GM04503 (cell line): ENCODE measurements at places on chromosomes 3 and 15.

- no peak for DNase-seq
Measured at GRCh38 chr15:68526269-68526668, 52.5 kb upstream of the CORO2B start.

- DNase-seq: no peak
Measured at GRCh38 chr15:67403428-67404154, 117.3 kb upstream of the C15orf61 start.

DNA sequence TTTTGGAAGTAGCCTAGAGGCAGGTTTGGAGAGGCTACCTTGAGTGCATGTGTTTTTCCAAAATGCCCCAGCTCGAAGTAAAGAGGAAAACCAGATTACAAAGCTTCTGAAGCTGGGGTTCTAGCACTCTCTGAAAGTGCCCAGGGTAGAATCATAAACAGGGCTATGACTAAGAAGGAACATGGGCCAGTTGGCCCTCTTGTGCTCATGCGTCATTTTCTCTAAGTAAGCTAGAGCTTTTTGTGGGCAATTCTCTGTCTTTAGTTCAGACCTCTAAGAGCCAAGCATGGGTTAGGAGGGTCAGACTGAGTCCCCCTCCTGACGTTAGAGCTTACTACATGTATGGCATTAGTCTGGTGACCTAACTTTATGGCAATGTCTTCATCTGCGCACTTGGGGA is 129.5 kb upstream of the UMPS start:
- DNase-seq: no peak

DNA sequence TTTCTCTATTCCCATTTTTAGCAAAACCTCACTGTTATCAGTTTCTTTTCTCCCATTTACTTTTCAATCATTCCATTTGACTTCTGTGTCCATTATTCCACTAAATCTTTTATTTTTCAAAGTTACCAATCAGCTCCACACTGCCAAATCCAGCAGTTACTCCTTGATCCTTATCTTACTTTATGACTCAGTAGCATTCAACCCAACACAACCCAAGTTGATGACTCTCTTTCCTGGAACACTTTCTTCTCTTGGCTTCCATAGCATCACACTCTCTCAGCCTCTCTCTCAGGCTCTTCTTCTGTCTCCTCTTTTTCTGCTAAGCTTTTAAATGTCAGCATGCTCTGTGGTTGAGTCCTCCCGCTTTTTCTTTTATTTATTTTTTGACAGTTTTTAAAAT is 36.3 kb downstream of the RASGRP1 start:
- DNase-seq: no peak

DNA sequence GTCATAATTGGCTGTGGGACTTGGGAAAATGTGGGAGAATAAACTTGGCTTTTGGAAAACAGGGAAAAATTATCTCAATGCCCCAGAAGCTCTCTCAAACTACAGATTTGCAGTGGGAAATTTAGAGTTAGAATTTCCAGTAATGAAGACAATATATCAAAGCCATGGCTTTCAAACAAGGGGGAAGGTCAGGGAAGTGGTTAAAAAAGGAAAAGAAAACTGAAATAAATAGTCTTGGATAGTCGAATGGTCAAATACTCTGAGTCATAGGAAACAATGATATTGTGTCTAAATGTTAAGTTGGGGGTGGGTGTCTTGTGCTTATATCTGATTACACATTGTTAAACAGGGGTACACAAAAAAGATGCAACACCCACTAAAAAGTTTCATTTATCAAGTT is 272.4 kb upstream of the COL8A1 start:
- no peak for DNase-seq

DNA sequence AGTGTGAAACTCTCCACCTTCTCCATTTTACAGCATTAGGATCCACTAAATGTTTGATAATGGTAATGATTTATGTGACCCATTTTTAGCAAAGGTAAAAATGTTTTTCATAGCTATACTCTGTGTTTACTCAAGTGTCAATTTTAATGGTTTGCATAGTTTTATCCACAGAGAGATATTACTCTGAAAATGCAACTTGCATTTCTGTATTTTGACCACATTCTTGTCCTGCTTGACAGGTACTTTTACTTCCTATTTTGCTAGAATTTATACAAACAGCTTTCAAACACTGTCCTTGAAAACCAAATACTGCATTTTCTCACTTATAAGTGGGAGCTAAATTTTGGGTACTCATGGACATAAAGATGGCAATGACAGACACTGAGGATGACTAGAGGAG is 62.9 kb downstream of the SERPINI1 start:
- no peak for DNase-seq

- no peak for DNase-seq
Measured at GRCh38 chr3:30512576-30512975, 93.8 kb upstream of the TGFBR2 start.

DNA sequence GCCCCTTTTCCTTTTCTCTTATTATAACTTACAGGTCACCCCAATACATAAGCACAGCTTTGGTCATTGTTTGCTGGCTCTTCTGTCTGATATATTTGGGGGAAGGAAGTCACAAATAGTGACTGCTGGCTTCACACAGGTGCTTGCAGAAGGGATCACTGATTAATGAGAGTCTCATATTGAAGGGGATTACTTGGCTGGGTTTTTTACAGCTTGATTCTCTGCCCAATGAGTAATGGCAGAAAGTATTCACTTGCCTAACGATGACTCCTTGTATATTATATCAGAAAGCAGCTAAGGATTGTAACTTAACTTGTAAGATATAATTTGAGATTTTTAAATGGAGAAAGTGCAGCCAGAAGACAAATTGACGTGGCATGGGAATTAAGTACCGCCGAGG is 119.3 kb upstream of the PFN2 start:
- no peak for DNase-seq

DNA sequence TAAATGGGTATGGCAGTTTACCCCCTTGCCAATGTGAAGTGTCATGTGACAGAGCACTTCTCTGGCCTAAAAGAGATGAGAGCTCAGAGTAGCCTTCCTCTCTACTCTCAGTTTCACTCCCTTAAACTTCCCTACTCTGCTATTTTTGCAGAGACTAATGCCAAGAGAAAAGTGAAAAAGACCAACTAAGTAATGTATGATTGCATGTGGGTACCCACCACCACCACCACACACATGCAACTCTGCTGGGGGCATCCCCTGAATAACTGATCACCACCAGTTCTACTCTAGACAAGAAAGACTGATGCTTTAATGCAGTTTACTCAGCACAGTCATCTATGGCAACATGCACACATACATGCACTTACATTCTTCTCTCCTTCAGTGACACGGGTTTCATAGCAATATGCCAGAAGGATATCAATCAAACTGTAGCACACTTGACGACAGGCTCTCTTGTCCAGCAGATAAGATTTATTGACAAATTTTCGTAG is 31.3 kb downstream of the SHQ1 start:
- DNase-seq: no peak

DNA sequence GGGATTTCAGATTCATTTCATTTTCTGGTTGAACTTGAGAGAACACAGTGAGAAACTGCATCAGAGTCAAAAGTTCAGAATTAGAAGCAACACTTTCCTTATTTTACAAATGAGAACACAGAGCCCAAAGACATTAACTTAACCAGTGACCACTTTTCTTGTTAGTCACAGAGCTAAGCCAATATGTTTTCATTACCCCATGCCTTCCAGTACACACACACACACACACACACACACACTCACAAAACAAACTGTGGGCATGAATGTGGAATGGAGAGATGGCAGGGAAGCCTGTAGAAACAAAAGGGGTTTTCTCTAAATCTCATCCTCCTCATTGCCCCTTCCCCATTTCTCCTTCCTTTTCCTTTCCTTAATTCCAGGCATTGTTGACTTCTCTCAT is 267.4 kb upstream of the GADL1 start:
- DNase-seq: no peak

GRCh38 chr3:52028572-52028971 is 27.8 kb downstream of the DUSP7 start:
- no peak for DNase-seq

GRCh38 chr3:150922611-150923010 is 17.4 kb upstream of the MINDY4B start:
- DNase-seq: no peak

DNA sequence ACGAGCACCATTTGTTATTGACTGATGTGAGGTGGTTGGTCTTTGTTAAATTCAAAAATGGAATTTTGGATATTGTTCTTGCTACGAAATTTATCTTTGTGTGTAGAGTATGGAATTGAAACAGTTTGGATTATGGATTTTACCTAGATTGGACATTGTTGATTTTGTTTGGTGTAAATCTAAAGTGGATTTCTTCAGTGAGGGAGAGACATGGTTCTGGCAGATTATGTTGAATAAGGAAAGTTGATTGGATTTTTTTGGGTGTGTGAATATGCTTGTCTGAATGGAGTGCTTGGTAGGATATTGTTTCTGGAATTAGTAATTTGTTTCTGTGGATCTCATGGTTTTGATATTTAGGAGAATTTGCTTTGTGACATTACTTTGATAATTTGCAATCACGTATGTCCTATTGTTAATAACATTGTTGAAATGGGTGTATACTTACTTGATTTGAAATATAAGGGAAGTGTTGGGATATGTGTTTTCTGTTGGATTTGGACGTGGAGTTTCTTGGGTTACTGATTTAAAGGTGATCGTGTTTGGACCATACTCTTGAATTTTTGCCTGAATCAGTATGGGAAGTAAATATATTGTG is 1.0 kb upstream of the CHD2 start:
- no peak for DNase-seq

- peak; percentile 3 for DNase-seq
Measured at GRCh38 chr15:46854564-46854963, 862.7 kb upstream of the SEMA6D start.

DNA sequence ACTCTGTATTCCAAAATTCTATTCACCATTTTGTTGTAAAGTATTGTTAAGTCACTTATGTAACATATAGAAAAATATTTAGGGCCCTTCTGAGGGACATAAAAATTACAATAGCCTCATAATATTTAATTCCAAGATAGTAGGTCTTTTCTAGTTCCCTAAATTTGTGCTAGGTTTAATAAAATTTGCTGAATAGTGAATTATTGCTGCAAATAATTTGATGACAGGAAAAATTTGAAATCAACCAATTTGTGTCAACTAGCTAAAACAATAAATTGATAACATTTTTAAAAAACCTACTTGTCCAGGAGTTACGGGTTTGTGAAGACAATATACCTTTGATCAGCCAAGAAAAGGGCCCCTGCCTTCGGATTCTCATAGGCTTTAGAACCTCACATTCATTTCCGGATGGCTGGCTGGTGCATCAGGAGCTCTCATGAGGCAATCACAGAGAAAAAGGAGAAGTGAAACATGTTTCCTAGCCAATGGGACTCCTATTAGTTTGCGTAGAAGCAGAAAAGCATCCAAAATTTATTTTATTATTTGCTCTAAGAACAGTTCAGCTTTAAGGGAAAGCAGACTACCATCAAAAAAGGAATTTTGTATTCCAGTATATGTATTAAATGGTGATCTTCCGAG is 177.2 kb downstream of the LRRC3B start:
- no peak for DNase-seq

DNA sequence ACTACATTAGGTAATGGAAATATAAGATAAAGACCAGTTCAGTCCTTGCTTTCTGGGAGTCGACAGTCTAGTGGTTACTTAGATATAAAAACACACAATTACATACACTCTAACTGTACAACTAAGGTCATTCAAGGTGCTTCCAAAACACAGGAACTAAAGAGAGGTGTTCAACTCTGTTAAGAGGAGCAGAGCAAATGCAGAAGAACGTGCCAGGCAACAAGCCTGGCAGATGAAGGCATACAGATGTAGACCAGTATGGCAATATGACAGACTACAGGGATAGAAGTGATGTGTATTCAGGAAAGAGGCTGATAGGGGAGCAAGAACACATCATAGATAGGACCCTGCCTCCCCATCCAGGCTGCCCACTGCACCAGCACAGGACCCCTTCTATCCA is 78.3 kb downstream of the CBLB start:
- DNase-seq: no peak

DNA sequence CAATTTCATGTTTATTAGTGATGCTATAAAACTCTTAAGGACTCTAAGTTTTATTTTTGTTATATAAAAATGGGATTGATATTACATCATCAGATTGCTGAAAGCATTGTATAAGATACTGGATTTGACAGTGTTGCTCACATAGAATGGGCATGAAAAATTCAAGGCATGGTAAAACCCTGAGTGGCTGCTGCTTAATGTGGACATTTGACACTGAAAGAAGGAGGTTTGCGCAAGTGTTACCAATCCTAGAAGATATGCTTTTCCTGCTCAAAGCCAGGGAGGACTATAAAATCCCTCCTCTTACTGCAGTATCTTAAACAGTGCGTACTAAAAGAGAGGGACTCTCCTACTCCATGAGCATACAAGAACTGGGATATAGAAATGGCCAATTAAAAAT is 65.8 kb upstream of the PTX3 start:
- no peak for DNase-seq

- DNase-seq: no peak
Measured at GRCh38 chr3:133944641-133945380, 49.1 kb upstream of the RAB6B start.

GRCh38 chr3:107928084-107928445 is 162.8 kb downstream of the CD47 start:
- DNase-seq: no peak

- no peak for DNase-seq
Measured at GRCh38 chr3:55200906-55201305, 273.0 kb upstream of the LRTM1 start.

DNA sequence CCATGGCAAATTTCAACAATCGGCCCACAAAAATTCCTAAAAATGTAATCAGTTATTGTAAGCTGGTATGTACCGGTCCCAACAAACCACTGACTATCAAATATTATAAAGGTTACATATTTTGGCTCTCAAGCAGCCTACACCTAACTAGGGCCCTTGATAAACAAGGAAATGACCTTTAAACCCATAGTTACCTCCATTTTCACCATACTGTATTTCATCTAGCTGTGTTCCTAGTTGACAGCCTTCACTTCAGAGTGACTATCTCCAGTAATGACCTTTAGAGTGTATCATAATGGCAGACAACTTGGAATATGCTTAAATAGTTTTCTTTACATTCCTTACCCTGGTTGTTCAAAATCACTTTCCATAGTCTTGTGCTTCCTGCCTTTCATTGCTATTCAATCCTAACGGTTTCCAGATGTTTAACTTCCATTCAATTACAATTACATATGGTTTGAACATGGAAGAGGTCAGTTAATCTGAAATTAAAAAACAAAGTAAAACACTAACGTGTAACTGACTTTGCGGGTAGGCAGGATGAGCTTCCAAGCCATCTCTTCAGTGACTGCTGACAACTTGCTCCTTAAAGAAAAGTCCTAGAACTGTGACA is 111.9 kb upstream of the TSC22D2 start:
- no peak for DNase-seq

GRCh38 chr3:42102571-42102970 is 11.4 kb downstream of the TRAK1 start:
- DNase-seq: no peak

- DNase-seq: no peak
Measured at GRCh38 chr3:195896361-195897080, 11.8 kb downstream of the TNK2 start.
